ENCODE measurements at places on chromosomes 1 and 21.

DNA sequence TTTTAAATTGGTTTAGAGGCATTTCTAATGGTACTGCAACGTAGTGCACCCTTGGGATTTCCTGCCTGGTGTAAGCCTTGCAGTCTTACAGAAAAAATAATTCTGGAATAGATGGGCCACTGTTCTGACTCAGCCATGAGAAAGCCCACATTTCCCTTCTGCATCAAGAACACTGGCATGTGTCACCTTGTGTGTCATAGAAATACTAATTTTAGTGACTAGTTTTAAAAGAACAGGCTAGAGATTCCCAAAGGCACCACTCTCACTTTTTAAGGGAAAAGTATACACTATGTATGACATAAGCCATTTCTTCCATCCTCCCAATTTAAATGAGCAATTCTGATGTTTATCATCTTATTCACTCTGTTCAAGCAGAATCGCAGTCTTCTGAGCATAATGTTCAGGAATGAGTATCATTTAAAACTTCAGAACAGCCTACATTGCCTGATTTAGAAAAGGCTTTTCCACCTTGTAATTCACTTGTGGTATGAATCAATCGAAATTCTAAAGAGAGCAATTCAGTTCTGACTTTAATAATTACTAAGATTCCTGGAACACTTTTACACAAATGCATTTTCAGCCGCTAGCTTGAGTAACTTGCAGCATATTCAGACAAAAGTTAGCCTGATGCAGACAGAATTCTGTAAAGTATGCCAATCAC is 18.8 kb downstream of the RGS13 start:
- no peak for DNase-seq

- DNase-seq: no peak
Measured at GRCh38 chr1:55997536-55997935, 581.8 kb downstream of the PLPP3 start.

DNA sequence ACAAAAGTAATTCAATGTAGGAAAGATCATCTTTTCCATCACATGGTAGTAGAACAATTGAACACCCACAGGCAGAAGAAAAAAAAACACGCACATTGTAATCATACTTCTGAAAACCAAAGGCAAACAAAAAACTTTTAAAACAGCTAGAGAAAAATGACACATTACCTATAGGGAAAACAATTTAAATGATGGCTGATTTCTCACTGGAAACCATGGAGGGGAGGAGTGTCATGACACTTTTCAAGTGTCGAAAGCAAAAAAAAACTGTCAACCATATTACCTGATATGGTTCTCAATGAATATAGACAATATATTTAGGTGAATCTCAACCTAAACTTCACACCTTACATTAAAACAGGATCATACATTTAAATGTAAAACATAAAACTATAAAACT is 776 bp upstream of the SLAMF7 start:
- no peak for DNase-seq

DNA sequence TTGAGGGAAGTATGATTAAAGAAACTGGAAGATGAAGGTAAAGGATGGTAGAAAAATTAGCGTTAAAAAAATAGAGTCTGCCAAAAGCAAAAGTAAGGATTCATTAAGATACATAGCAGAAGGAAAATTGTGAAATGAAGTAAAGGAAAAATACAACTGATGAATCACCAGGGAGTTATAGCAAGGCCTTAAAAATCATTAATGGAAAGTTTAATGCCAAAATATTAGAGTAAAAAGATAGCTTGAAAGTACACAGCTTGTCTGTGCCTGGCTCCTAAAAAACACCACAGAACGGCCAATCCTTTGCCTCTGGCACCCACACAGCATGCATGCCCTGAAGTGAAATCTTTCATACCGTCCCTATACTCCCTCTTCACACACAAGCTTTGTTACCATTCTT is 66.9 kb upstream of the APOBEC4 start:
- DNase-seq: no peak

- peak; percentile 42 for DNase-seq
Measured at GRCh38 chr1:160776178-160776577, 19.8 kb upstream of the LY9 start.

DNA sequence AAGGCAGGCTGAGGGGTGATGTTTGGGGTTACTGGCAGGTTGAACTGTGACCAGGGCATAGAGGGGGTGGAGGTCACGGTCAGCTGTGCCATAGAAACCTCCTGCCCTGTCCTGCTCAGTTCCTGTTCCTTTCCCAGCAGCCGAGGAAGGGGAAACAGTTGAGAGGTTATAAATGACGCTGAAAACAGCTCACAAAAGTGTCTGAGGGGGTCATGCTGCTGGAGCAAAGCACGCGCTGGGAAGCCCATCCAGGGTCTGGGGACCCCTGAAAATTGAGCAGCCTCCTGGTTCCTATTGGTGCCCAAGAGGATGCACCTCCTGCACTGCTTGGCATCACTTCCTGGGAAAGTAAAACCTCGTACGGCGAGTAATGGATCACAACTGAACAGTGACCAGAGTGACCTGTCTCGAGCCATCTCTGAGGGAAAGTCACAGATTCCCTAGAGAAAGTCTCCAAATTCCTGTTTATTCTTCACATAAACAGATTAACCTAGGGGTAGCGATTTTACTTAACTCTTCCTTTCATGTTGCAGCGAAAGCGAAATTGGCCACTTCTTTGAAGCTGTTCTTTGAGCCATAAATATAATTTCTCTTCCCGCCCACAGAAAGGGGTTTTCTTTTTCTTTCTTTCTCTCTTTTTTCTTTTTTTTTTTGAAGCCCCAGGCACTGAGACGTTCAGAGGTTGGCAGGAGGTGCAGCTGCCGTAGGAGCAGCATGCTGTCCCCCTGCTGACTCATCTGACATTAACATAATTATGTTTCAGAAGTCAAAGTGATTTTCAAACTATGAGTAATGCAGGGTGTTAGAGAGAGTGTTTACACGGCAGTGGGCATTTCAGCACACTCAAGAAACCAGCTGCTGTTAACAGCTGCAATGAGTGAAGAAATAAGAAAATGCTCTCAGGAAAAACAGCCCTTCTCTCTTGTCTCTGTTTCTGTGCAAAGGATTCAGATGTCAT is 41.8 kb upstream of the ATF3 start:
- peak; percentile 94 for DNase-seq

DNA sequence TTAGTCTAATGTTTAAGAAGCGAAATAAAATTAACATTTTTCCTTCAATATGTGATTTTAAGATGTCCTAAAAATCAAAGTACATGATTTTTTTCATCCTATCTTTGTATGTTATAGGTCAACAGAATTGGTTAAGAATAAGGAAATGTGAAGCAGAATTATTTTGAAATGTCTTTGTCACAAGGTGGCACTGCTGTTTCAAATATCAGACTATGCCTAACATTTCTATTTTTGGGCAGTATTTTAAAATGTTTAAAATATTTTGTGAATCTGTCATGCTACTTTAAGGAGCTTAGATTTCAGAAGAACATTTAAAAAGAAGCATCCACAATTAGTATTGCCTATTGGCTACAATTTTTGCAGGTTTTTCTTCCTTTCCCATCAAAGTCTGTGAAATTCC is 38.7 kb downstream of the AMY1C start:
- peak; percentile 18 for DNase-seq

DNA sequence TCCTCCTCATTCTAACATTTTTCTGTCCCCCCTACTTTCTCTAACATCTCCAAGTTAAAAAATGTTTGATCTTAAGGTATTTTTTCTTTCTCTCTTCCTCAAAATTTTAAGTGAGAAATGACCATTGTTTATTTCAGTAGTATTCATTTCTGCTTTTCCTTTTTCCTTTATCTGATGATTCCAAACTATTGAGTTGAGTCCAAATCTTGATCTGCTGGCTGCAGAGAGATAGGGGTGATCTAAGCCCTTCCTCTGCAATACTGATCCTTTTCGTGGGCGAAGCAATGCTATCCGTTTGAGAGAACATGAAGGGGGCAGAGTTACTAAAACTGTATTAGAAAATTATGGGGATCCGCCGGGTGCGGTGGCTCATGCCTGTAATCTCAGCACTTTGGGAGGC is 516 bp upstream of the NMNAT2 start:
- DNase-seq: no peak

DNA sequence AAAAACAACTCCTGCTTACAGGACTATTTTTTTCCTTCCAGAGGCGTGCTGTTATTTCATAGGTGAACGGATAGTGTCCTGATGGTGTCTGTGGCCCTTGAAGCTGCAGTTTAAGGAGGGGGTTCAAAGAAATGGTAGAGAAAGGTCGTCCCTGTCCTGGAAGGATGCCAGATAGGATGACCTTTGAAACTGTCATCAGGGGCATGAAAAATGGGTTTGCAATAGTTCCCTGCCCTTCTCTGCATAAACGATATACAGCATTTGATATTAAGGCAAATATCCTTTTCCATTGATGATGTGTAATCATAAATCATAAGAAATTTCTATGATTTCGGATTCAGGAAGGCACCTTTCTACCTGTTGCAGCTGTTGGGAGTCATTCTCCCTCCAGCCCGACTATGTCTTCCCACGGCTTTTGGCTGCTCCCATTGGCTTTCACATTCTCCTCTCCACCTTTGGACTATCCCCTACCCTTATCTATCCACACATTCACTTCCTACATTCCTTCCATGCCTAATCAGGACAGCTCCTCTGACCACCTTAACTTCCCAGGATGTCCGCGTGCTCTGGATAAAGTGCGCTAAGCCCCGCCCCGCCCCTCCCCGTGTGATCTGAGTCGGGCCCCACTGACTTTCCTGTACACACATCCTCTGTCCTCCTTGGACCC is 209.8 kb downstream of the DISC1 start:
- DNase-seq: no peak

GRCh38 chr1:162632698-162633080 is 425 bp downstream of the DDR2 start:
- DNase-seq: no peak

DNA sequence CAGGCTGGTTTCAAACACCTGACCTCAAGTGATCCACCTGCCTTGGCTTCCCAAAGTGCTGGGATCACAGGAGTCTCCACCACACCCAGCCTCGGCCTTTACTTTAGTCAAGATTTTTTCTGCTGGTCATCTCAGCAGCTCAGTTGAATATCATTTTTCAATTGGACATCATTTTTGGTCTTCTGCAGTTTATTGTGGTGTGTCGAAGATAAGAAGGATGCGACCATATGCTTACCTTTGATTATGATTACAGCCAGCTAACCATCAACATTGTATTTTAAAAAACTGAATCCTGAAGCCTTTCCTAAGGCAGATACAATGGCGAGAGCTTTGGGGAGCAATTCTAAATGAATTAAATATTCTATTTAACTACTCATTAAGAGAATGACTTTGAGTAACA is 12.3 kb upstream of the NFIA start:
- no peak for DNase-seq

- no peak for DNase-seq
Measured at GRCh38 chr1:207691841-207692240, 46.9 kb downstream of the CR1L start.

- DNase-seq: no peak
Measured at GRCh38 chr1:10856863-10857598, 60.6 kb upstream of the CASZ1 start.

- no peak for DNase-seq
Measured at GRCh38 chr1:182835806-182836205, 3.3 kb upstream of the DHX9 start.

DNA sequence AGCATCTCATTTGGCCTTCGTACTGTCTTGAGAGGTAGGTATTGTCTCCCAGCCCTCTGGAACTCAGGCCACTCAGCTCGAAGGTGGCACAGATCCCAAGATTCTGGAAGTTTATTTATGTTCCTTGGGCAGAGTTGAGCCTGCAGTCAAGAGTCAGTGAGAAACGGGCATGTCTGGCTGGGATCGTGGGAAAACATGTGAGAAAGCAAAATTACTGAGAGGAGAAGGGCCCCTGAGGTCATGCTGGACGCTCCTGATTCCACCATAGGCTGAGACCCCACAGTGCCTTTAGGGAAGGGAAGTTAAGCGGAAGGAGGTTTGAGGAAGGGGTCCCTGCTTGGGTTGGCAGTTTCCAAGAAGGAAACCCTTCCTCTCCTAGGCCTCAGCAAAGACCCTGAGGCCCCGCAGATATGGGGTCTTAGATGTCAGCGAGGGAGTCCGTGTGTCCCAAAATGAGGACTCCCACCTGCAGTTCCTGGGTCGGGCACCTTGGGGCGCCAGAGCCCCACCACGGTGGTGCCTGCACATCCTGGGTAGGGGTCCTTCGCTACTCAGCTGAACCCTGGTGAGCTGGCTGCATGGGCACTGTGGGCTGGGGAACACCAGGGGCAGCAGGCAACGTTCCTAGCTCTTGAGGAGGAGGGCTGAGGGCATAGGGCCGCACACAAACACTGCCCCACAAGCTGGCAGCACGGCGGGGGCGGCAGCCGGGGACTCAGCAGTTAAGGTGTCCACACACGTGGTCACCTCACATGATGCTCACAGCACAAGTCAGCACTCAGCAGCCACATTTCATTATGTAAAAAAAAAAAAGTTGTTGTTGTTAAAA is 12.3 kb upstream of the SEMA4A start:
- DNase-seq: no peak

DNA sequence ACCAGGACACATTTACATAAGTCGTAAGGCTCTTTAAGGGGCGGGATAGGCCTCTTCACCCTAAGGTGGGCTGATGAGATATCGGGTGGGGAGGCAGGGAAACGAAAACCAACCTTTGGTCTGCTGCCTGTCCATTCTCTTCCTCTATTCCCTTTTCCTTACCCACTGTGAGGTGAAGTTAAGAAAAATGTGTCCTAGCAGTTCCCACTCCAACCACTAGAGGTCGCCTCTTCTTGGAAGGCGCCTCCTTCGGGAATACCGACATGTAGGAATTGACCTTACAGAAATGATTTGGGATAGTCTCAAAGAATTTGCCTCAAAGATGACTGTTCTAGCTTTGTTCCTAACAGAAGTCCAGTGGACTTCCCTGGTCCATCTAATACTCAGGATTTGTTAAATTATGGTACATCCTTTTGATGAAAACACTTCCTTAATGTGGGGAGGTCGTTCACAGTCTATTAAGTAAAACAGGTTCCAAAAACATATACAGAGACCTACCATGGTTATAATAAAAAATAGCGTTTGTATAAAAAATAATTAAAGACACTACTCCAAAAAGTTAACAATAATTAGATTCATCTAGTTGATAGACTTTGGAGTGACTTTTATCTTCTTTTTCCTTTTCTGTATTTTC is 14.1 kb downstream of the AZIN2 start:
- DNase-seq: peak; percentile 23

- DNase-seq: no peak
Measured at GRCh38 chr1:8394456-8395321, 76.8 kb downstream of the SLC45A1 start.

- no peak for DNase-seq
Measured at GRCh38 chr21:15875286-15875685, 145.5 kb downstream of the USP25 start.

- DNase-seq: no peak
Measured at GRCh38 chr21:41703857-41704501, 62.9 kb downstream of the RIPK4 start.

- no peak for DNase-seq
Measured at GRCh38 chr1:5503556-5504363, 488.5 kb downstream of the NPHP4 start.

GRCh38 chr1:117646007-117646811 is 40.4 kb downstream of the TENT5C start:
- no peak for DNase-seq

- DNase-seq: no peak
Measured at GRCh38 chr1:161914595-161914994, 109.1 kb downstream of the OLFML2B start.
